ENCODE measurements at places on chromosomes 7 and 10. TPM values are rescaled to one million over a fixed set of nuclear protein-coding genes. Genes with fewer than 3 reads are reported as not detected.

CPA4 gene
- total RNA-seq, result 140 TPM

LOXL4 gene
- total RNA-seq, result 138 TPM

GRID2IP gene
- not detected for total RNA-seq

CYP3A4 gene
- not detected for total RNA-seq

VAX1 gene
- total RNA-seq, result not detected

PIP gene
- not detected for total RNA-seq

MYH16 gene
- not detected for total RNA-seq

ZNF365 gene
- total RNA-seq, result 6.0 TPM

TET1 gene
- total RNA-seq, result 5.2 TPM
